ENCODE measurements at places on chromosomes 3 and 15.

DNA sequence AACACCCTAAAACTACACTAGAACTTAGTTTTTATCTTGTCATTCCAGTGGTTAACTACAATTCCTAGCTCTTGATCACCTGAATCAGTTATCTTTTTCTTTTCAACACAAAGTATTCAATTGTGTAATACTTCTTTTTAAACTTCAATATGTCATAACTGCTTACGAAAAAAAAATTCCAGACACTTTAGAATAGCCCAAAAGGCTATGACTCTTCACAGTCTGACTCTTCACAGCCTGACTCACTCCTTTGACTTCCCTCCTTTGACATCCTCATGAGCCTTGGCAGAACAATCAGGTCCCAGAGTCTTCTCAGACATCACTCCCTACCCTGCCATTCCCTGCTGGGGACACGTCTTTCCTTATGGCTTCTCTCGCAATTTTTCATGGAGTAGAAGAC is 727.1 kb downstream of the ROBO1 start:
- DNase-seq: no peak

- no peak for DNase-seq
Observed at GRCh38 chr3:12187448-12188327, 29.0 kb upstream of the TIMP4 start.

GRCh38 chr3:42235532-42235931 is 30.5 kb downstream of the CCK start:
- no peak for DNase-seq

GRCh38 chr3:81545572-81545971 is 215.9 kb downstream of the GBE1 start:
- DNase-seq: no peak

- DNase-seq: no peak
Observed at GRCh38 chr15:57082054-57082728, 163.7 kb downstream of the TCF12 start.

GRCh38 chr3:19543212-19543841 is 390.7 kb downstream of the EFHB start:
- DNase-seq: no peak

- DNase-seq: no peak
Observed at GRCh38 chr15:69830430-69830829, 267.3 kb downstream of the TLE3 start.

- DNase-seq: no peak
Observed at GRCh38 chr3:185807445-185808068, 17.3 kb downstream of the IGF2BP2 start.

DNA sequence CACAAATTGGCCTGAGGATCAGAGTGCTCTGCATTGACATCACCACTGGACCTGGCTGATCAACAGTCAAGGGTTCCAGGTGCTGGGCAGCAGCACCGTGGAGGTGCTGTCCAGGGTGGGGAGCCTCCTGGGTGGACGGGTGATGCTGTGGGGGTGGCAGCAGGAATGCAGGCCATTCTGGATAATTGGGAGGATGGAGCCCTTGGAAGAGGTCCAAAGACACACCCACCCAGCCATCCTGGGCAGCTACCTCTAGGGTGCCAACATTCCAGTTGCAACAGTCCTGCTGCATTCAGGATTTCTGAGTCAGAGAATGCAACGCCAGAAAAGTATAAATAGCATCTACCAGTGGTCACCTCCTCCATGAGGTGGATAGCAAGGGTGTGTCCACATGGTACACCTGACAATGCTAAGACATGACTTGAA is 26.8 kb downstream of the STARD5 start:
- no peak for DNase-seq

GRCh38 chr3:79199966-79200365 is 567.8 kb downstream of the ROBO1 start:
- no peak for DNase-seq

DNA sequence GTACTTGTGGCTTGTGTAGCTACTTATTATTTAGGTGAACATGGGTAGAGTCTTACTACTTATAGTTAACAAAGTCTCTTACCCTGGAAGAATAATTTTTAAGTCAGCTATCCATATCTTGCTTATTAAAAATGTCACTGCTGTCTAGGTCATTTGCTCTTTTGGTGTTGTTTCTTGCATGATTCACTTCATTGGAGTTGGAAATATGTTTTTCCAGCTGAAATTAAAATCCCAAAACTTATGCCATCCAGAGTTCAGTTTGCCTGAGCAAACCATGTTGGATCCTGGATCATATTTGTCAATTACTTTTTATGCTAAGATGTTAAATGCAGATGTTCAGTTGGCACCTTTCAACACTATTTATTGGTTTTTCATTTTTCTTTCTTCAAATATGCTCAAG is 421.0 kb upstream of the RBMS3 start:
- no peak for DNase-seq

DNA sequence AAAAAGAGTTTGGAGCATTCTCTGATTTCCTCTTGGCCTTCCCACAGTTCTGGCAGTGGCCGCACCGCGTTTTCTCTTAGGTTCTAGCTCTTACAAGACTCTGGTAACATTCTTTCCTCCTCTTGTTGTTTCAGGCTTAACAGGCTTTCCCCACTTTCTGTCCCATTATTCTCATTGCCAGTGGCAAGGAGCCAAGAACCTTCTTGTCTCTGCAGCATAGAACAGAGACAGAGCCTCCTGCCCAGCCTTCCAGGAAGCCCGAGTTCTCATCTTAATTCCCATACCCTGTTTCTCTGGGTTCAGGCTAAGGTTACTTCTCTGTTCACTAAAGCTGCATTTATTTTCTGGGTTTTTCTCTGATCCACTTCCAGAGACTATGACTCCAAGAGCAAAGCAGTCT is 61.1 kb downstream of the DUT start:
- no peak for DNase-seq

- DNase-seq: no peak
Observed at GRCh38 chr15:77904436-77904821, 173.1 kb downstream of the TBC1D2B start.

- no peak for DNase-seq
Observed at GRCh38 chr3:125002414-125003368, 53.1 kb downstream of the HEG1 start.

DNA sequence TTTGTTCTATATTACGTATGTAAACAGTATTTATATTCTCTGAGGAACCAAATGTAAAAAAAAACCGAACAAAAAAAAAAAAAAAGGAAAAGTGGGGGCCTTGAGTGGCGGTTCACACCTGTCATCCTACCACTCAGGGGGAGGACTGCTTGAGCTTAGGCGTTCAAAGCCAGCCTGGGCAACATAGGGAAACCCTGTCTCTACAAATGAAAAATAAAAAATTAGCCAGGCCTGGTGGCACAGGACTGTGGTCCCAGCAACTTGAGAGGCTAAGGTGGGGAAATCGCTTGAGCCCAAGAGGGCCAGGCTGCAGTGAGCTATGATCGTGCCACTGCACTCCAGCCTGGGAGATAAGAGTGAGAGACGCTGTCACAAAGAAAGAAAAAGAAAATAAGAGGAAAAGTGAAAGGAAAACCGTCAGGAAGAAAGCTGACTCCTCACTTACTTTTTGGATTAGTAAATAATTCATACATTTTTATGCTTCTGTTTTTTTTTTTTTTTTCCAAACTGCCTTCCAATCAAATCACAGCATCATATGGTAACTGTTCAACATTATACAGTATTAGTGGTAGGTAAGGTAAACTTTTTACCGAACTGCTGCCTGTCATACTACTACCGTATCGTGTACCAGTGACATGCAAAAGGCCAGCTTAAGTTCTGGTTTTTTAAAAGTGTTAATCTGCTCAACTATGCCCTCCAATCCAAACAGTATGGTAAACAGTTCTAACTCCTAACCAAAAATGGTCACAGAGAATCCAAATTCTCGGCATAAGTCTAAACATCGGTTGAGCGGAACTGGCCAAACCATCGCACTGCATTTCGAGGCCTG is 1.2 kb downstream of the PHC3 start:
- peak; percentile 27 for DNase-seq

GRCh38 chr3:47315069-47315647 is 32.4 kb downstream of the KLHL18 start:
- DNase-seq: no peak

DNA sequence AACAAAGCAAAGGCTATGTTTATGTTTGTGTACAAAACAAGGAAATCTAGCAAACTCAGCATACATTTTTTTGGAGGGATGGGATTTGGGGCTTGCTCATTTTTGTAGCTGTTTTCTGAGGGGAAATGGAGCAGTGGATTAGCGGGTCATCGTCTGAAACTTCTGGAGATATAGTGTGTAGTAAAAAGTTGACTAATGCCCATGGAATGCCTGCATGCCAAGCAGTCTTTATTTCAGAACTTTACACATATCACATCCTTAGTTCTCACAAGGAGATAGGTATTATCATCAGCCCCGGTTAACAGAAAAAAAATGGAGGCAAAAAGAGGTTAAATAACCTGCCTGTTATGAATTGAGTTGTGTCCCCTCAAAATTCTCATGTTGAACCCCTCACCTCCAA is 47.1 kb downstream of the ATP13A4 start:
- DNase-seq: no peak

GRCh38 chr3:46859001-46859710 is 4.1 kb downstream of the MYL3 start:
- no peak for DNase-seq

DNA sequence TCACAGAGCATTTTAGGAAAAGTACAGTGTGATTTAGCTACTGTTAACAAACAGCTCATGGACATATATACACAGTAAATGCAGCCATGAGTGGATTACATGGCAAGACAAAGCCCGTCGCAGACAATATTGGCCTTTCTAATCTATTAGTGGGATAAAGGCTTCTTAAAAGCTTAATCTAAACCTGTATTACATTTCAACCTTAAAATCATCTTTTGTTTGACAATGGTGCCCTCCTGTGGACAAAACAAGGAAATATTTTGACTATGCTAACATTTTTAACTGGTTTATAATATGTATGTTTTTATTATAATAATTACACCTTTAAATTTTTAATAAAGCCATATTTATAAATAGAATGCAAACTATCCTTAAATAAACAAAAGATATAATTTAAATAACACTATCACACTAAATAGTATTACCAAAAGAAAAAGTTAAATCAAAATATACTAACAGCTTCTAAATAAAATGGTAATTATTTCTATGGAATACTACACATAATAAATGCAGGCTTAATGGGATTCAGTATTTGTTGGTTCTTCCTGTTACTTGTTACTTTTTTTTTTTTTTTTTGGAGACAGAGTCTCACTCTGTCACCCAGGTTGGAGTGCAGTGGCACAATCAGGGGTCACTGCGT is 38.6 kb downstream of the TAFA4 start:
- no peak for DNase-seq

- DNase-seq: no peak
Observed at GRCh38 chr15:95994418-95994817, 336.1 kb upstream of the NR2F2 start.

DNA sequence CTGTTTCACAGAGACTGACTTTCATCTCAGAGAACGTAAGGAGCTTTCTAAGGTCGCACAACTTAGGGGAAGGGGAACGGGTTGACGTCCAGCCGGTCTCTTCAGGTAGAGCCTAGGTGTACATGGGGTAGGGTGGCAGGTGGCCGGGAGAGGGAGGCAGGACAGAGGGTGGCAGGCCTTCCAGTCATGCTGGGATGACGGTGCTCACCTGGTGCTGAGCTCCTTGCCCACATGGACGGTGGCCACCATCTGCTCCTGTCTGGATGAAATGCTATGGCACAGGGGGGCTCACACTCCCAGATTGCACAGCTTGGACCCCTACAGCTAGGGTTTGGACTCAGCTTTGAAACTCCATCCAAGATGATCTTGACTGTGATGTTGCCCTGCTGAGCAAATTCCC is 144.5 kb downstream of the ATP10A start:
- no peak for DNase-seq

- DNase-seq: no peak
Observed at GRCh38 chr3:122942937-122943827, 84.4 kb downstream of the SEMA5B start.

- no peak for DNase-seq
Observed at GRCh38 chr3:52880047-52880446, 17.3 kb downstream of the STIMATE start.

DNA sequence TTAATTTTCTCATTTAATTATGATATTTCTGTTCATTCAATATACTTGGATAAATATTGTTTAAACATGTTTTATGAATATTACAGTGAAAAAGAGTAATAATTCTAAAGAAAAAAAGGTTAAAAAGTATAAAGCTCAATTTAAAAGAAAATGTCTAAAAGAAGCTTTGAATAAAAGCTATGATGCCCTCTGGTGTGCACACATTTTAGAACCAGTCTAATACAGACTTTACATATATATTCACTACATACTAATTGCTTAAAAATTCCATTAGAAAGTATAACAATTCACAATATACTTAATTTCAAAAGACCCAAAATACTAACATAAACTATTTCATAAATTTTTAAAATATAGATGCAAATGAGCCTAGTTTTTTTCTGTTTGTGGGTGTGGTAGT is 909.1 kb upstream of the ROBO1 start:
- no peak for DNase-seq

GRCh38 chr3:185313693-185314246 is 49.2 kb upstream of the MAP3K13 start:
- no peak for DNase-seq

DNA sequence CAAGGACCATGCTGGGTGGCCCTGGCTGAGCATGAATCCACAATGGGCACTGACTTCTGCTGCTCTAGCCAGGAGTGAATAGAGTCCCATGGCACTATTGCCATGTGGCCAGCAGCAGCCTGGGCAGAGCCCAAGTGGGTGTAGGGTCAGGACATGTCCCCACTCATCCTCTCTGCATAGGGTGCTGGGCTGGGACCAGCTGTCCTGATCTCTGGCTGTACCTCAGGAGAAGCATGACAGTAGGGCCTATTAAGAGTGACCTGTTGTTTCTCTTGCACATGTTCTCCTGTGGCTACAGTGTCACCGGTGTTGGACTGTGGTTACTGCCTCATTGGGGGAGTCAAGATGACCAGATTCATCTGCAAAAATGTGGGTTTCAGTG is 46.9 kb downstream of the DLEC1 start:
- DNase-seq: no peak

DNA sequence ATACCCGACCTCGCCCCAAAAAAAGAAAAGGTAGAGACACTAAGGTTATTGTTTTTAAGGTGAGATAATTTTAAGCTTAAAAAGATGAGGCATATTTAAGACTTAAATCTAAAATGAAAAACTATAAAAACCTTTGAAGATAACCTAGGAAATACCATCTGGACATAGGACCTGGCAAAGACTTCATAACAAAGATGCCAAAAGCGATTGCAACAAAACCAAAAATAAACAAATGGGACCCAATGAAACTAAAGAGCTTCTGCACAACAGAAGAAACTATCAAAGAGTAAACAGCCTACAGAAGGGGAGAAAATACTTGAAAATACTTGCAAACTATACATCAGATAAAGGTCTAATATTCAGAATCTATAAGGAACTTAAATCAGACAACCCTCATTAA is 80.9 kb downstream of the TMCC1 start:
- DNase-seq: no peak

- DNase-seq: peak; percentile 79
Observed at GRCh38 chr3:187150599-187150998, 11.3 kb upstream of the RPL39L start.

GRCh38 chr3:139319428-139320402 is 24.1 kb upstream of the MRPS22 start:
- no peak for DNase-seq

- DNase-seq: no peak
Observed at GRCh38 chr3:45319996-45320305, 68.4 kb upstream of the LARS2 start.
